ENCODE measurements at places on chromosomes 7 and 10.

DNA sequence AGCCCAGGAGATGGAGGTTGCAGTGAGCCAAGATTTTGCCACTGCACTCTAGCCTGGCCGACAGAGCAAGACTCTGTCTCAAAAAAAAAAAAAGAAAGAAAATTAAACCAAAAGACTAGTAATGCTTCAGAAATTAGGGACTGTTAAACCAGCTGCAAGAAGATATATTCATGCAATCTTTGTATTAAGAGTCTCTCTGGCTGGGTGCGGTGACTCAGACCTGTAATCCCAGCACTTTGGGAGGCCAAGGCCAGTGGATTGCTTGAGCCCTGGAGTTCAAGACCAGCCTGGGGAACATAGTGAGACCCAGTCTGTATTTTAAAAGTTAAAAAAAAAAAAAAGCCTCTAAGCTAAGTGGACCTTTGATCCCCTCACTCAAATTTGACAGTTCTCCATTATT is 2.5 kb upstream of the HNRNPF start:
- DNase-seq, result no peak

DNA sequence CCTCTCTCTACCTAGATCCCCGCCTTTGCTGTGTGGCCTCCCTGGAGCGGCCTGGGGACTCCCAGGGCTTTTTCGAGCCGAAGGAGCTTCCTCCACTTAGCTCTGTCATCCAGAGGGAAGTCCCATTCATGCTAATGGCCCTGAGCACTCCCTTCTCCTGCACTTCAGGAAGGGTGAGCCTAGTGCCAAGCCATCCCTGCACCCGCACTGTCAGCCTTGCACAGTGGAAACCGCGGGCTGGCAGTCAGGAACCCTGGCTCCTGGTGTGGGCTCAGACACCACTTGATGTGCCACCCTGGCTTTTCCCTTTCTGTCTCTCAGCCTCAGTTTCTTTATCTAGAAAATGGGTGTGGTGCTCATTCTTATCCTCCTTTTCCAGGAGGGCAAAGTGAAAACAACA is 131.6 kb downstream of the ZMIZ1 start:
- DNase-seq, result no peak

DNA sequence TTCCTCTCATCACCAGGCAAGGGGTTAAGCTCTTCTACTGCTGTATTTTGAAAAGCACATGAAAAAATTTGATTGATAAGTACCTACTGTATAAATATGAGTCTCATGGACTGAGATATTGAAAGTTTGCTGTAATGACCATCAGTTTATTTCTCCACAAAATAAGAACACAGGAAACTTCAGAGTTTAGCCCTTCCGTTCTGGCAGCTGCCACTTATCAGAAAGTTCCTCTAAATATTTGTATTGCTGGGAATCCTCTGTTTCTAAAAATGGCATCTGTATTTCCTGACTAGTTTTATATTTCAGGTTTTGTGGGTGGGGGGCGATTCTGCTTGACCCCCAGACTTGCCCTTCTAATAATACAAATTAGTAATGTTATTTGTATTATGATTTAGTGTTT is 92.0 kb downstream of the LYZL2 start:
- DNase-seq, result no peak

GRCh38 chr7:99398891-99399445 is 9.4 kb downstream of the PDAP1 start:
- DNase-seq, result no peak

- DNase-seq, result peak; percentile 5
These were observed 21.3 kb downstream of the ZEB1 start for GRCh38 chr10:31340343-31340742.

DNA sequence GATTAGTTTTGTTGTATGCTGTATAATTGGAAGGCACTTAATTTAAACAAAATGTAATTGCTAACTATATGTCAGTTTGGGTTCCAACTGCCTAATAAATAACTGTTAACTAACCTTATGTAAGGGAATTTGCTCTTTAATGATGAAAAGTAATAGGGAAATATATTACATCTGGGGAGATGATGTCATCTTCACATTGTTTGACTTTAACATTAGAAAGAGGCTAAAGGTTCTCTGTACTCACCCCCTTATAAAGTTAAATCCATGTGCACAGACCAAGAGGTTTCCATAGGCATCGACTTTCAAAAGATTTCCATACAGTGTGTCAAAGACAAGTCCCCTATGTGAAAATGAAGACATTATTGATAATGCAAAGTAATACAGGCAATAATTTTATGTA is 87.6 kb downstream of the NT5C2 start:
- no peak for DNase-seq

- no peak for DNase-seq
These were observed 20.5 kb upstream of the FZD1 start for GRCh38 chr7:91243591-91244301.

GRCh38 chr7:22845221-22845834 is 22.7 kb upstream of the TOMM7 start:
- DNase-seq, result no peak

GRCh38 chr10:80506189-80506575 is 31.5 kb upstream of the SH2D4B start:
- DNase-seq, result peak; percentile 73

- DNase-seq, result peak; percentile 66
These were observed 82.7 kb upstream of the GPR22 start for GRCh38 chr7:107387128-107387527.

DNA sequence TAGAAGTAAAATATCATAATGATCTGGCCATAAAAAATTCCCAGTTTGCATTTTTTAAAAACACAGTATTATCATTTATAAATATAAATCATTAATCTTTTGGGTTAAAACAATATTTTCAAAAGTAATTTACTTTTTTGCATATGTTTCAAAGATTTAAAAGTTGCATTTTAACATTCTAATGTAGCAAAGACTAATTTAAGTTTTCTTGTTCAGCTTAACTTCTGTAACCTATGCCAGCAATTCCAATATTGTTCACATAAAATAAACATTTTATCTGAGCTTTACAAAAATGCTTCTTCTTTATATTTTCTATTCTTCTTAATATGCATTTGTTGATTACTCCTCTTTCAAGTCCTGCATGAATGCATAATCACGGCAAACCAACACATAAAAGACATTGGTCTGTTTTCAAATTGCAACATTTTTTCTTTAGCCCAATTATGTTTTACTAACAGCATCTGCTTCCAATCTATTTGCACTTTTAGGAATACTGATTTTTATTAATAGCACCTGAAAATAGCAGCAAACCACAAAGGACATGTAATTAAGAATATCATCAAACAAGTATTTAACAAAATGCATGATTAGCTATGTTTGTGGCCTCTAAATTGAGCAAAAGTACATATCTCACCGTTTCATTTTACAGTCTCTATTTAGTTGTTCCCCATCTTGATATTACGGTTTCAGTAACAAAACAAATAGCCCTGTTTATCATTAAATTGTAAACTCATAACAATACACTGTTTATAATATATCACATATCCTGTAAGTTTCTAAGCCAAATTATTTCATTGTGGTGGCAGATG is 286.9 kb upstream of the NFE2L3 start:
- DNase-seq, result no peak

GRCh38 chr10:77520290-77520689 is 117.3 kb downstream of the KCNMA1 start:
- DNase-seq, result no peak

GRCh38 chr10:63477927-63478326 is 12.2 kb upstream of the JMJD1C start:
- no peak for DNase-seq

GRCh38 chr7:74138334-74138867 is 35.8 kb upstream of the EIF4H start:
- DNase-seq, result no peak

- no peak for DNase-seq
These were observed 12.3 kb downstream of the CAV2 start for GRCh38 chr7:116511552-116512519.

GRCh38 chr7:111710839-111711380 is 148.6 kb upstream of the IMMP2L start:
- no peak for DNase-seq

GRCh38 chr7:20450536-20450935 is 119.8 kb downstream of the ITGB8 start:
- no peak for DNase-seq

DNA sequence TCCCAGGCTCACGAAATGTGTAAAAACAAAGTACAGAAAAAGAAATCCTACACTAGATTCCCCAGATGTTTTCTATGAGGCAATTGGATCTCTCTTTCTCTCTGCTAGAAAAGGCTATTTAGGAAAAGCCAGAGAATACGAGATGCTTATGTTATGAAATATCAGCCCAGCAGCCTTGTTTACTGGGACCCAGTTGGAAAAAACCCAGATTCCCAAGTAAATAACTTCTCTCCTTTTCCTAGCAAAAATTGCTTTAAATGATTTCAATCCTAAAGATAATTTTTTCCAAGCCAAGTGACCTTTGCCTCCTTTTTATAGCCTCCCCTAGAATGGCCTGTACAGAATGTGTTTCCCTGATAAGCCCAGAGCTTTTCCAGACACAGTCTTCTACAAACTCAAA is 199.3 kb downstream of the PLXNA4 start:
- DNase-seq, result peak; percentile 50

- no peak for DNase-seq
These were observed 16.7 kb downstream of the CRPPA start for GRCh38 chr7:16404636-16405035.

GRCh38 chr10:58932577-58933314 is 243.7 kb upstream of the PHYHIPL start:
- no peak for DNase-seq

DNA sequence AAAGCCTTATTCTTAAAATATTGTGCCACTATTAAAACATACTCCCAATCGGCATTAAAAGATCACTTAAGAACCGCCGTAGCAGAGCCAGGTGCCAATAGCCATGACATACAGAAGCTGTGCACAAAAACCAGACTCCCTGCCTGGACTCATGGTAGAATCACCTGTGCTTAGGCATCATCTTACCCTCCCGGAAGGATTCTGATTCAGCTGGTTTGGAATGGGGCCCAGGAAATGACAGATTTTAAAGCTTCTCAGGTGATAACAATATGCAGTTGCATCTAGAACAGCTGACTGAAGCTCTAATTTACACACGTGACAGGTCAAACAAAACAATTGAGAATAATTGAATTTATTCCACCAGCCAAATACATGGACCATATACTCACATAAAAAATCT is 10.7 kb downstream of the A1CF start:
- no peak for DNase-seq

GRCh38 chr7:957418-958220 is 3.1 kb upstream of the ADAP1 start:
- DNase-seq, result no peak

DNA sequence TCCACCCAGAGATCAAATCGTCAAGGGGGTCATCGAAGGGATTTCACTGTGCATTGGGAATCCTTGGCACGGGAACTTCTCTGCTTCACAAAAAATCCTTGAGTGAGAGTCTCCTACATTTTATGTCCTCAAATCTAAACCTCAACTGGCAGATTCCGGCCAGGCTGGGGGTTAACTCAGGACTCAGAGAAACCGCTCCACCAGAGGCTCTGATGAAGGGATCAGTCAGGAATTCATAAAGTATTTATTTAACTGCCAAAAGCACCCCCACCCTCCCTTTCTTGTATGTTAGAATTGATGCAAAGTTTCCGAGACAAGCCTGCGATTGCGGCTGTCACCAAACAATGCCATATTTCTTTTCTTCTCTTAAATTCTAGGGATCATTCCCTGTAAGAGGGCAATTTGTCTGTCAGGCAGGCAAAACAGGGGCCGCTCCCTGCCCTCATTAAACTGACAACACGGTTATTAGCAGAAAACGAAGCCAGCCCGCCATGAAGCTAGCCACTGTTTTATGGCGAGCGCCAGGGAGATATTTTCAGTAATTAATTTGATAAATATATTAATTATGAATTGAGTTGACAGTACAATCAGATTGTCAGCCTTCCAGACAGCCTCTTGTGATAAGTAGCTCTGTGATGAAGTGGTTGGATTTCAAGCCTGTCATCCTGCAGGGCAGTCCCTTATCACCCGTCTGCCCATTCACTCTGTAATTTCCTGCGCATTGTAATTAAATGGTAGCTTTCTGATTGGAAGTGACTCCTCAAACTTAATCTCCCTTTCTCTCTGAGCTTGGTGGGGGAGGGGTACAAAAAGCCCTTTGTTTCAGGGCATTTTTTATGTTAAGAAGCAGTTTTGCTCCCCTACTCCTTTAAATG is 153.0 kb upstream of the GPR26 start:
- no peak for DNase-seq

DNA sequence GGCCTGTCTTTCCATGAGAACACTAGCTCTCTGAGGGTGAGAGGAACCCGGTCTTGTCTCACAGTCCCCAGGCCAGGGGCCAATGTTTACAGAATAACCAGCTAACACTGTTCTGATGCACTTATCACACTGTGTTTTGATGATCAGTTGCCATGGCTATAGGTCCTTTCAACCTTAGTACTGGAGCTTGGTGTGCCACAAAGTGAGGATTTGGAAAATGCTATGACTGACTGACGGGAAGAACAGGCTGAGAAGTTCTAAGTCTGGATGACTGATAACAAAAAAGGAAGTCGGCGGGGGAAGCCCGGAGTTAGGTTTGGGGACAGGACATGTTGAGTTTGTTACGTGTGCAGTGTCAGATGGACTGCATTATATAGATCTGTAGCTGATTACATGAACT is 141.8 kb downstream of the CTTNBP2 start:
- DNase-seq, result no peak

- no peak for DNase-seq
These were observed 40.1 kb downstream of the RBM33 start for GRCh38 chr7:155684543-155684942.

- DNase-seq, result no peak
These were observed 9.8 kb downstream of the LRMDA start for GRCh38 chr10:75441196-75441595.

DNA sequence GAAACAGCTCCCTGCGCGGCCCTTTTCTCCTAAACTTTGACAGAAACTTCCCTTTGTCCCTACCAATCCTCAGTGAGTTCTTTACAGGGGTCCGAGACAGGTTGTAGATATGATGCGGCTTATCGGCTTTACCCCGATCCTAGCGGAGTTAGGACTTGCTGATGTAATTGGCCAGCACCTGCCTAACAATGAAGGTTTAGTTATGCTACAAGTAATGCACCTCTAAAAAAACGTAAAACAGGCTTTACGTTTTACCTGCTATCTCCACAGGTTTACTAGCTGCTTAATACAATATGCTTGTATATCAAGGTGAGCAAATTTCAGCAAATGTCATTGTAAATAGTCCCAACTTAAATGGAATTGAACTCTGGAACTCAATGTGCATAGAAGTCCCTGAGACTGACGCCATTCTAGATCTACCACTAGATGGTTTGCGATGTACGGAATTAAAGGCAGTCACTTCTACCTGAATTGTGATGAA is 697 bp upstream of the SNX13 start:
- peak; percentile 40 for DNase-seq

DNA sequence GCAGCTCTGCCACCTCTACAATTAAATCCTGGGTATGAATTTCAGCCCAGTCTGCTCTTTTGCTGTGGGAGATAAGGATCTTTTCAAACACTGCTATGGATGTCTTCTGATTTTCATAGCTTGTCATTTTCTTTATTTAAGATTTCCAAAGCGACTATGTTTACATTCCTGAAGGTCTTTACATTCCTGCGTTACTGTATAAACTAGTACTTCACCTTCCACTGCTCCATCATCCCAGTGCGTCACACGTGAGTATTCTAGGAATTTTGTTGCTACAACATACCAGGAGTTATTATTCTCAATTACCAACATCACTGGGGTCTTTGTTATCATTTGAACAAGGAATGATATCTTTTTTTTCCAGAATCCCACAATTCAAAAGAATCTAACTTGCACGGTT is 944.7 kb downstream of the SORCS3 start:
- peak; percentile 5 for DNase-seq

All from hepatocyte (in vitro differentiated cells).